Effector CD4-positive, alpha-beta T cell (primary cell): ENCODE measurements at places on chromosomes 1 and 21.

DNA sequence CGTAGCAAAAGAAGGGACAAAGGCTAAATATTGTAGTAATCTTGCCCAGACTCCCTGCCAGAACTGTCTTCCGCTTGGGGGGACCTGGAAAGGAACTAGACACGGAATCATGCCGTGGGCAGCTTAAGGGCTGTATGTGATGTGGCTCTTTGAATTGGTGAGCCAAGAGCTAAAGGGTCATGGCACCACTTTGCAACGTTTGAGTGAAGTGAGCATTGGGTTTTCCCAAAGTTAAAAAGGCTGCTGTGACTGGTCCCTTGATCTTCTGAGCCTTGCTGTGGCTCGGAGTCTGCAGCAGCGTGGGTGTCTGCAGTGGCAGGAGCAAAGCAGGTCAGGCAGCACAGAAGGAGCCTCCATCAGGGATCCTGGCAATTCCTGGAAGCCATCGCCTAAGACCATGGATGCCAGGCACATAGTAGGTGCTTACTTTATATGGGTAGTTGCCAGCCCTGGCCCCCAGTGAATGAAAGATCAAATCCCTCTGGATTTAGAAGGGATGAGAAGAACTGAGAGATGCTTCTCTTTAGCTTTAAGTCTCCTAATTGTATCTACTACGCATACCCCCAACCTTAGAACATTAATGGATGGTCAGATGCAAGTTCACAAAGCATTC, 1.8 kb downstream of the SMYD2 start:
- no peak for DNase-seq

GRCh38 chr1:109564194-109564878, 15.9 kb downstream of the GNAI3 start:
- no peak for DNase-seq

GRCh38 chr1:8790987-8791386, 26.5 kb downstream of the RERE start:
- no peak for DNase-seq

GRCh38 chr1:57672346-57673140, 248.7 kb upstream of the DAB1 start:
- DNase-seq, result no peak

DNA sequence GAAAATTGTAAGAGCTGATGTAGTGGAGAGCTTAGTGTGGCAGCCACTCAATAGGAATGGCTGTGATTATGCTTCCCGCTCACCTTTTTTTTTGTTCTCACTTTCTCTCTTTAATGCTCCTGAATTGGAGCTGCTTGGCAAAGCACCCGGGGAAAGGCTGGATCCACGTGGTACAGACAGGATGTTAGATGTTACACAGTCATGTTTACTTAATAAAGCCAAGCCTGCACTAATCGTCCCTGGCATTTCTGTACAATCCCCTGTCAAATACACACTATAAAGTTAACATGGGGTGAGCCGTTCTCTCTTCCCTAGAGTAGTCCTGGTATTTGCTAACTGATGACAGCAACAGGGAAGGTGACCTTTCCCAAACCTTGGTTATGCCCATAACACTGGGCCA, 187.8 kb downstream of the ZSCAN20 start:
- no peak for DNase-seq

DNA sequence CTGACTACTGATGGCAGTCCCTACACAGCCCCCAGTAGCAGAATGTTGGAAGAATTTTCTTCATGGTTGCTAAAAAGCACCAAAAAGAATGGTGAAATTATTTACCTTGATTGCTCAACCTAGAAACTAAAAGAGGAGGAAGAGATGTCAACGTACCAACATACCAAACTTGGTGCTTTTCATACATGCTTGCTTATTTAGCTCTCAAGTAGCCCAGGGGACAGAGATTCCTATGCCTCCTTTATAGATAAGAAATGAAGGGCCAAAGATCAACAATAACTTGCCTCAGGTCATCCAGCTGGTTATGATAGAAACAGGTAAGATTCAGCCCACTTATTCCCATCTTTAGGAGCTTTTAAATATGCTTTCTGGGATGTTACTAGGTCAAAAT, 170.6 kb downstream of the PIGK start:
- no peak for DNase-seq

DNA sequence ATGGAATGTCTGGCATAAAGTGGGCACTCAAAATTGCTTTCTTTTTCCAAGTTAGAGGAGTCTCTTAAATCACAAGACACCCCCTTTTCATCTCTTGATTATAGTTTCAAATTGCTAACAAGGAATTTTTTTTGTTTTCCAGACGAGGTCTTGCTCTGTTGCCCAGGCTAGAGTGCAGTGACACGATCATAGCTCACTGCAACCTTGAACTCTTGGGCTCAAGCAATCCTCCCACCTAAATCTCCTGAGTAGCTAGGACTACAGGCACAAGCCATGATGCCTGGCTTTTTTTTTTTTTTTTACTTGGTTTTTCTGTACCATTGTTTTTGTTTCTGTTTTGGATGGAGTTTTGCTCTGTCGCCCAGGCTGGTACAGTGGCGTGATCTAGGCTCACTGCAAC, 20.8 kb downstream of the ZZZ3 start:
- no peak for DNase-seq

DNA sequence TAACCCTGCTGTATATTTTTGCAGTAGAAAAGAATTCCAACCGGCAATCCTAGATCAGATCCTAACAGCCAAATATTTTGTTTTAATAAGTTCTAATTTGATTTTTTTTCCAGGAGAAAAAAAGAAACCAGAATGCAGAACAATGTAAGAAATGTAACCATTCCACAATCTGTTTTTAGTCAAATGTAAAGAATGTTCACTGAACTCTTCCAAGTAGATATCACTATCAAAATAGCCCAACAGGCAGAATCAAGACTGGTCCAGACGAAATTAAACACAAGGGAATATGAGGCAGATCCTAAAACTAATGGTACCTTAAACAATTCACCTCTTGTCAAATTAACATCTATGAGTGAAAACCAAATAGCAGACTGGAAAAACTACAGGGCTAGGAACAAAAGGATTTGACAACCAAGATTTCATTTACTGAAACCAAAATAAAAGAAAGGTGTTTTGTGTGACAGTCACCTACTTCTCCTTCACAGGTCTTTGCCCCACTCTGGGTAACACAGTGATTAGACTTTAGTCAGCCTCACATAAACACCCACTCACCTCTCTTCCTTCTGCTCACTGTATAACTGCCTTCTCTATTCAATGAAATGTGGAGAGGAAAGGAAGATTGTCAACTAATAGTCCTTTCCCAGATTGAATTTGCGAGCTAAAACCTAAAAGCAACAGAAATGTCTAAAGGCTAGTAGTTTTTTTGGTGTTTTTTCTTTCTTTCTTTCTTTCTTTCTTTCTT, 137.9 kb downstream of the FAF1 start:
- DNase-seq, result no peak

DNA sequence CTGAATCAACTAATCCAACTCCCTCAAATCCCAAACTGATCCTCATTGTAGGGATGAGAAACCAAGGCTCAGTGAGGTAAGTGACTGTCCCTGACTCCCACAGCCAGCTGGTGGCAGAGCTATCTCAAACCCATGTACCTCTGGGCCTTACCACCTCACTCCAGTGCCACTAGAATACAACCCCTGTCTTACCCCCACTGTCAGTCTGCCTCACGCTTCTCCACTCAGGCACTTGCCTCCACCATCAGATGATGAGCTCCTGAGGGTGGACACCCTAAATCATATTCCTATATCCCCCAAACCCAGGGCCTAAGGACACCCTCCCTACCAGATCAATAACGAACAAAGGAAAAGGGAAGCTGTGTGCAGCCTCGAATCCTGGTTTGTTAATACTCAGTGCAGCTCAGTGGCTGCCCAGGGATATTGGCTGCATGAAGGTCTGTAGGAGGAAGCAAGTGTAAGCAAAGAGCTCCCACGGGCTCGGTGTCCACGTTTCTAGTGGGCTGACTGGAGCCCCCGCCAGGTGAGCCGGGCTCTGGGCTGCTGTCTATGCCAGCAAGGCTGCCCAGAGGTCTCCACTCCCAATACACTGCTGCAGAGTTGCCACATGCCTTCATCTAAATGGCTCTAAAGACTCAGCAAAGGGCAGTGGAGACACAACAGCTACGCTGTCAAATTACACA, 533.4 kb downstream of the MATN1 start:
- no peak for DNase-seq

- DNase-seq, result no peak
These were observed 35.4 kb upstream of the RAB3GAP2 start for GRCh38 chr1:220307607-220308006.

- no peak for DNase-seq
These were observed 53.3 kb upstream of the BOLA1 start for GRCh38 chr1:149846042-149846441.

GRCh38 chr1:115793162-115793561, 24.6 kb upstream of the CASQ2 start:
- no peak for DNase-seq

DNA sequence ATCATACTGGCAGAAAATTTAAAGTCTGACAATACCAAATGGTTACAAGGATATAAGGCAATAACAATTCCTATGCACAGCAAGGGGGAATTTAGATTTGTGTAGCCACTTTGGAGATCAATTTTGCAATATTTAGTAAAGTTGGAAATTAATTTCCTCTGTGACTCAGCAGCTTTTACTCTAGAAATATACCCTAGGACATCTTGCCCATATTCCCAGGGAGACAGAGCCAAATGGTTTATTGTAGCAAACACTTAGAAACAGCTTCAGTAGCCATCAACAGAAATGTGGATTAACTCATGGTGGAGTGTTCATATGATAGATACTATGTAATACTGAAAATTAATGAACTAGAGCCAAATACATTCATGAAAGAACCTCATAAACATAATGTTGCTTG, 104.6 kb downstream of the BACH1 start:
- DNase-seq, result no peak

- no peak for DNase-seq
These were observed 10.7 kb downstream of the MEF2D start for GRCh38 chr1:156489935-156490293.

- no peak for DNase-seq
These were observed 39.5 kb downstream of the ERI3 start for GRCh38 chr1:44315521-44315920.

DNA sequence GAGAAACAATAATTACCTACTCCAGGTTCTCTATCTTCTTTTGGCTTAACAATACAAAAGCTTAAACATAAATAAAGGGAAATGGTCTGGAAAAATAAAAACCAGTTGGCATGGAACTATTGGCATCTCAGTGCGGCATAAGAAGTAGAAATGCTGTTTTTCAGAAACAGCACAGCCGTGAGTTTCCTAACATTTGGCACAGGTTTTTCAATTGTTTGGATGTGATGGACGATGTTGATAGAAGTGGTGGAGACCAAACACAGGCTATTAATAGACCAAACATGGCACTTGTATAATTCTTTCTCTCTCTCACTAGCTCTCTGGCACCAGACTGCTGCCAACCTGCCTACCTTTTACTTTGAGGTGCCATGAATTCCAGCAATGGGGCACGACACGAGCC, 36.2 kb downstream of the KCNN3 start:
- DNase-seq, result no peak

DNA sequence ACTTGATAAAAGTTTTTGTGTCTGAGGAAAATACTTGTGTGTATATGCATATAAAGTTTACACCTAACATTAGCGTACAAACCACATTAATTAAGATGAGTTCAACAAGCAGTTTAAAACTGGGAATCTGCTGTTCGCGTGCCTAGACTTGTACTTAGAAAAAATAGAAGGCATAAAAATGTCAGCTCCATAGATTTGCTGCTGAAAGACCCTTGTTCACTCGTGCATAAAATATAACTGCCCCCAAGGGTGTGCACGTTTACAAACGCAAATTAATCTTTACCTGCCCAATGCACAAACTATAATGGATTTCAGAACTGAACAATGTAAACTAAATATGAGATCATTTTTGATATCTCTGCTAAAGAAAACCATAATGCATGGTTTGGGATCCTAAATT, 392.3 kb upstream of the ADGRL2 start:
- DNase-seq, result no peak

- no peak for DNase-seq
These were observed 27.5 kb downstream of the HLX start for GRCh38 chr1:220906561-220907334.

DNA sequence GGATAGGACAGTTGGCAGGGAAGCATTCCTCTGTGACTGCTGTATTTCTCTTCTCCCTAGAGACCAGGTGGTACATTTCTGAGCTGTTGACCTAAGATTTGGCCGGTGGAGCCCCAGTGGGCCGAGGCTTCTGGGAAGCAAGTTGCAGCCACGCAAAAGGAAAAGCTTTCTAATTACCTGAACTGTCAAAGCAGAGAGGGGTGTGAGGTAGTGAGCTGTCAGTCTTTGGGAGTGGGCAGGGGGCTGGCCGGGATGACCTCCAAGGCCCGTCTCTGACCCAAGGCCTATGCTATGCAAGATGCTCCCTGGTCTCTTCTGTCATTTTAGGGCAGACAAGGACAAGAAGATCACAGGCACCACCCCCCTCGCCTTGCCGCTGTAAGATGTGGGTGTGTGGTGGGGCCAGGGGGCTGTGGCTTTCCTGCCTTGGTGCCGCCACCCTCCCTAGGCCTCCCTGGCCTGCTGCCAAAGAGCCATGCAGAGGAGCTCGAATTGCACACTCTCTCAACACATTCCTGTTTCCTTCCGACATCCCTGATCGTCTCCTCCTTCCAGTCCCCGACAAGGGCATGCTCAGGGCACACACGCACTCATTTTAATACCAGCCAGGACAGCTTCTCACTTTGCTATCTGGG, 7.7 kb downstream of the PADI1 start:
- DNase-seq, result peak; percentile 39

DNA sequence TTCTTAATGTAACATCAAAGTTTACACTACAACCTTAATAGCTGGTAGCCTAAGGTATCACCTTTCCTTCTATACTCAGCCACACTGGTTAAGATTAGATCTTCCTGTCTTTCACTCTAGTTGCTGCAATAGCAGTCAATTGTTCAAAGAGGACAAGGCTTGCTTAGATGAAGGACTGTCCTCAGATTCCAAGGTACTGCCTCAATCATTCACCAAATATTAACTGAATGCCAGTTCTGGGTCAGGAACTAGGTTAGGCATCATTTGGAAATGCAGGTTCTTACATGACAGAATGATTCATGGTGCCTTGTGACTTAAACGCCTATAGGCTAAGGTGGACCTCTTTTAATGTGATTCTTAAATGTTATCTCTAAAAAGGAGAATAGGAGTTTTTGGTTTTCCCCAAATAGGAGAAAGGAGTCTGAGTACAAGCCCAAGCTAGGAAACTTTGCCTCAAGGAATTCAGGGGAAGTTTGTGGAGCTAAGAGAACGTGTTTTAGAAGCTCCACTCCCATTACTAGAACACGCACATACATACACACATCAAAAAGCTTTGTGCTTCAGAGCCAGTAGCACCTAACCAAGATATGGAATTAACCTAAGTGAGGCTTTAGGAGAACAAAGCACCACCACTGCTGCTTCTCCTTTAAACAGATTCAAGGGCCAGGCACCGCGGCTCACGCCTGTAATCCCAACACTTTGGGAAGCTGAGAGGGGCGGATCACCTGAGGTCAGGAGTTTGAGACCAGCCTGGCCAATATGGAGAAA, 8.5 kb upstream of the WDR47 start:
- DNase-seq, result no peak

- DNase-seq, result no peak
These were observed 224.2 kb downstream of the NPHP4 start for GRCh38 chr1:5768014-5768413.

- no peak for DNase-seq
These were observed 317.6 kb downstream of the PBX1 start for GRCh38 chr1:164876398-164877116.

GRCh38 chr21:43361493-43362296, 65.2 kb downstream of the SIK1 start:
- DNase-seq, result peak; percentile 42
